Glutamatergic neuron (in vitro differentiated cells): ENCODE measurements at places on chromosomes 3 and 15. TPM values are rescaled to one million over a fixed set of nuclear protein-coding genes. Genes with fewer than 3 reads are reported as not detected.

VIPR1 gene
- not detected for total RNA-seq

PLSCR2 gene
- total RNA-seq, result not detected

DNA sequence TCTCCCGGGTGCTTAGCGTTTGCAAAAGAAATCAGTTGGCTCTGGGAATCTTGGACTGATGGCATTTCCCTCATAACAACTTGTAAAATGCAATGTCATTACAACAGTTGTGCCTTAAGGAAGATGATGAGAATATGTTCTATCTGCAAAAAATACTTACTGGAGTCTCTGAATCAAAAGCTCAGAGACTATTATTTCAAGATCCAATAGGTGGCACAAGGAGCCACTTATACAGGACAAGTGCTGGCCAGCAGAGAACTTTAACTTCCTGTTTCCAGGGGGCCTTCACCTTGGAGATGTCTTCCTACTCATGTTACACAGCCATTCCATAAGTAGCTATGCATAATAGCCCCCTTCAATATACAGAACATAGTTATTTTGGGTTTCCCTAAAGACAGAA lies 8.9 kb upstream of the RPS27L start:
- H3K4me3 ChIP-seq, result no peak overlapping the region
- H3K27ac ChIP-seq, result no peak overlapping the region
- no peaks in the 10 kb centered on the region for H3K36me3 ChIP-seq
- DNase-seq, result no peak

THAP10 gene
- 3.3 TPM for total RNA-seq

DNA sequence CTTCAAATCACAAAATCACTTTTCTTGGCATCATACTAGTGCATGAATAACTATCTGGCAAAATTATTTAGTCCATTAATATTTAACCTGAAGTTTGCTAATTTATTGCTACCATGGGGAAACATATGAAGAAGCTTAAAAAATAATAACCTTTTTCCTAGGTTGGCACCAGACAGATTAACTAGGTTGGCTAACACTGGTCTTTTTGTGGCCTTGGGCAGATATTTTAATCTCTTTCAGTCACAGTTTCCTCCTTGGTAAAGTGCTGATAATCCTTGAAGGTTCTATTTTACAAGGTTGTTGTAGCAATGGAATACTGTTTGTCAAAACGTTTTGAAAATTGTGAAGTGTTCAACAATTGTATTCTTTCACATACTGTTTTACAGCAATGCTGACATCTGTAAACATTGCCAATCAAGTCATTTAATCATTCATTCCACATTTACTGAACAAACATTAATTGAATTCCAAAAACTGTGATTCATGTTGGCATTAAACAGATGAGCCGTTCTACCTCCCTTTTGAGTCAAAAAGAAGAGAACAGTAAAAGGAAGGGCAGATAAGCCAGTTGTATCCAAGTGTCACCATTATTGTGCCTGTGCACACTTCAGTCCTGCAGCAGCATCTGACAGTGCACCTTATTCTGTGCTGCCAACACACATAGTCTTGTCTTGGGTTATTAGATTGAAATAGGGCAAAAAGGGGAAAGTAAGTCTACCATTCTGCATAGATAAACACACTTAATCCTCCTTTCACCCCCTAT lies 21.9 kb downstream of the EPHA6 start:
- DNase-seq, result no peak
- H3K4me3 ChIP-seq, result no peak overlapping the region
- H3K27me3 ChIP-seq, result no peaks in the 10 kb centered on the region

TMEM108 gene
- total RNA-seq, result 9.0 TPM

HEG1 gene
- 32.7 TPM for total RNA-seq

- DNase-seq, result no peak
- H3K27ac ChIP-seq, result no peak overlapping the region
- no peak overlapping the region for H3K4me3 ChIP-seq
- no peaks in the 10 kb centered on the region for H3K36me3 ChIP-seq
- peaks cover 2% of the 10 kb centered on the region for H3K27me3 ChIP-seq
Measured at GRCh38 chr3:54818942-54819341, 108.9 kb downstream of the LRTM1 start.

CD96 gene
- not detected for total RNA-seq

GRCh38 chr3:41001556-41001955 lies 197.7 kb upstream of the CTNNB1 start:
- no peak for DNase-seq
- no peak overlapping the region for H3K27ac ChIP-seq
- H3K36me3 ChIP-seq, result no peaks in the 10 kb centered on the region
- H3K27me3 ChIP-seq, result no peaks in the 10 kb centered on the region

LRRC2 gene
- total RNA-seq, result not detected

DNA sequence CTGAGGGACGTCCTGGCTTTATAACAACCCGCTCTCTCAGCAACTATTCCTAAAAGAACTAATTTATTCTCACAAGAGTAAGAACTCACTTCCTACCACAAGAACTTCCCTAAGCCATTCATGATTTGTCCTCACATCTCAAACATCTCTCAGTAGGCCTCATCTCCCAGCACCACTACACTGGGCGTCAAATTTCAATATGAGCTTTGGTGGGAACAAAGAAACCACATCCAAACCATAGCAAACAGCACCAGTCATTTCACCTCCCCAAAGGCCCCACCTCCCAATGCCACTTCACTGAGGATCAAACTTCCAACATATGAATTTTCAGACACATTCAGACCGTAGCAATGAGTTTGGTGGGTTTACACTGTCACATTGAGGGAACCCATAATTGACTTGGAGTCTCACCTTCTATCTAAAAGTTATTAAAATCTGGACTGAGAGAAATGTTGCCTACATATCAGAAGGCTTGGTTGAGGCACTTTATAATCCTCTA lies 116.4 kb upstream of the AGBL1 start:
- peaks cover 6% of the 10 kb centered on the region for H3K27me3 ChIP-seq
- H3K4me3 ChIP-seq, result no peak overlapping the region
- H3K27ac ChIP-seq, result no peak overlapping the region
- H3K4me1 ChIP-seq, result peaks cover 5% of the 10 kb centered on the region

GRCh38 chr3:52277071-52277964 lies 1.1 kb downstream of the WDR82 start:
- H3K4me3 ChIP-seq, result peak overlapping the region; percentile 100
- DNase-seq, result peak; percentile 72
- H3K36me3 ChIP-seq, result peaks cover 5% of the 10 kb centered on the region
- peak overlapping the region; percentile 98 for H3K27ac ChIP-seq
- H3K27me3 ChIP-seq, result peaks cover 10% of the 10 kb centered on the region

- no peak overlapping the region for H3K27ac ChIP-seq
- no peaks in the 10 kb centered on the region for H3K4me1 ChIP-seq
- no peak overlapping the region for H3K4me3 ChIP-seq
- DNase-seq, result no peak
- no peaks in the 10 kb centered on the region for H3K36me3 ChIP-seq
Measured at GRCh38 chr3:84126160-84126559, 832.6 kb upstream of the CADM2 start.

COL6A6 gene
- total RNA-seq, result 0.25 TPM

CYP1A2 gene
- not detected for total RNA-seq

GRCh38 chr15:31403606-31404005 lies 77.0 kb downstream of the KLF13 start:
- no peak overlapping the region for H3K4me3 ChIP-seq
- H3K27me3 ChIP-seq, result peaks cover 7% of the 10 kb centered on the region

GRCh38 chr15:76381366-76381765 lies 44.8 kb downstream of the ISL2 start:
- H3K27ac ChIP-seq, result no peak overlapping the region
- peaks cover 5% of the 10 kb centered on the region for H3K36me3 ChIP-seq
- H3K27me3 ChIP-seq, result peaks cover 2% of the 10 kb centered on the region
- H3K4me1 ChIP-seq, result no peaks in the 10 kb centered on the region

- no peak overlapping the region for H3K4me3 ChIP-seq
- H3K27me3 ChIP-seq, result no peaks in the 10 kb centered on the region
- H3K36me3 ChIP-seq, result no peaks in the 10 kb centered on the region
- H3K27ac ChIP-seq, result no peak overlapping the region
- peaks cover 6% of the 10 kb centered on the region for H3K4me1 ChIP-seq
Measured at GRCh38 chr3:44969828-44970179, 6.2 kb downstream of the ZDHHC3 start.

GRCh38 chr3:147702509-147702908 lies 293.3 kb downstream of the ZIC1 start:
- H3K4me3 ChIP-seq, result no peak overlapping the region
- H3K36me3 ChIP-seq, result no peaks in the 10 kb centered on the region
- no peaks in the 10 kb centered on the region for H3K27me3 ChIP-seq
- no peak overlapping the region for H3K27ac ChIP-seq

DNA sequence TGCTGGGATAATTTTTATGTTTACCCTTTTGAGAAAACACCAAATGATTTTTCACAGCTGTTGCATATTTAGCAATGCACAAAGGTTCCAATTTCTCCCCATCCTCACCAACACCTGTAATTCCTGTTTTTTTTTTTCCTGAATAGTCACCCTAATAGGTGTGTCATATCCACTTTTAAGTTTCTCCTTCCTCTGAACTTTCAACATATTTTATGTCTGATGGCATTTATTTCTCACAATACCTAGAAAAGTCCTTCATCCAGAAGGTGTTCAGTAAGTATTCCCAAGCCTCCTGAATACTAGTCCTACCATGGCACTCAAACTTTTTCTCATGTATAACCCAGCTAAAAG lies 1.5 kb downstream of the RPL24 start:
- H3K4me1 ChIP-seq, result peaks cover 15% of the 10 kb centered on the region
- H3K27ac ChIP-seq, result peak overlapping the region; percentile 99
- H3K36me3 ChIP-seq, result no peaks in the 10 kb centered on the region
- H3K27me3 ChIP-seq, result peaks cover 9% of the 10 kb centered on the region
- DNase-seq, result no peak
- peak overlapping the region; percentile 98 for H3K4me3 ChIP-seq

PLCB2 gene
- total RNA-seq, result 2.6 TPM

GRCh38 chr3:129211772-129212171 lies 28.1 kb upstream of the CNBP start:
- no peaks in the 10 kb centered on the region for H3K4me1 ChIP-seq
- no peak overlapping the region for H3K4me3 ChIP-seq
- no peaks in the 10 kb centered on the region for H3K36me3 ChIP-seq
- no peaks in the 10 kb centered on the region for H3K27me3 ChIP-seq
- no peak overlapping the region for H3K27ac ChIP-seq
- no peak for DNase-seq

DNA sequence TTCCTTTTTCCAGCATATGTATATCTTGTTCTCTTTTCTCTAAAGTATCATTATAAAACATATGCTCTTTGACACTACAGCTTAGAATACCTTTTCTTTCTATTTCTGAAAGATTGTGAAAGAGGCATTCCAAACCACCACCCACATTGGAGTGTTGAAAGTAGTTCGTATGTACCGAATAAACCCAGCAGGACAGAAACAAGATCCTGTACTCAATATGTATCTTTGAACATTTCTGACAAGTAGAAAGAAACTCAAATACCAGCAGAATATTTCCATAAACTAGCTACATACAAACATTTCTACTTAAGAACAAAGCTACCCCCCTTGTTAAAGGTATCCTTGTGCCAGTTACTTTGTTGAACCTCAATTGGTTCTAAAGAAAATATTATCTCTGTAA lies 415.3 kb upstream of the ALCAM start:
- no peak overlapping the region for H3K27ac ChIP-seq
- DNase-seq, result no peak
- peaks cover 2% of the 10 kb centered on the region for H3K27me3 ChIP-seq

- no peak overlapping the region for H3K27ac ChIP-seq
- H3K4me1 ChIP-seq, result no peaks in the 10 kb centered on the region
- peaks cover 2% of the 10 kb centered on the region for H3K27me3 ChIP-seq
- H3K36me3 ChIP-seq, result no peaks in the 10 kb centered on the region
Measured at GRCh38 chr3:123853686-123854372, 30.3 kb downstream of the MYLK start.

GRCh38 chr3:11989383-11990038 lies 14.7 kb upstream of the SYN2 start:
- peaks cover 4% of the 10 kb centered on the region for H3K27me3 ChIP-seq
- H3K4me1 ChIP-seq, result peaks cover 6% of the 10 kb centered on the region
- no peak overlapping the region for H3K4me3 ChIP-seq
- H3K27ac ChIP-seq, result no peak overlapping the region
- peaks cover 9% of the 10 kb centered on the region for H3K36me3 ChIP-seq
- DNase-seq, result no peak

DNA sequence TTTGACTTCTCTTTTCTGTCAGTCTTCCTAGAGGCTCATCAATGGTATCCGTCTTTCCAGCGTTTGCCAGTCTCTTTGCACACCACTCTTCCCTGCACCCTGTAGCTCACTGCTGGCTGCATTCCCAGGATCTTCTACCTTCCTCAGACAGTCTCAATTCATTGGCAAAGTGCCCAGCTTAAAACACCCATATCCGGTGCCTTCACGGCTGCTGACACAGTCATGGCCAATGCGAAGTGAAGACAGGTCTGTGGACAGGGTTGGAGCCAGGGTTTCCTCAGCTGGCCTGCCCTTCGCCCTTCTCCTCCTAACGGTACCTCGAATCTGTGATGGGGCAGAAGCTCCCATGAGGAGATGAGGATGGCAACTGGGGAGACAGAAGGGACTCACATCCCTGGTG lies 36.1 kb downstream of the PTH1R start:
- H3K27me3 ChIP-seq, result no peaks in the 10 kb centered on the region
- no peak overlapping the region for H3K27ac ChIP-seq
- H3K4me1 ChIP-seq, result no peaks in the 10 kb centered on the region
- H3K36me3 ChIP-seq, result peaks cover 9% of the 10 kb centered on the region
- no peak for DNase-seq

- no peak overlapping the region for H3K27ac ChIP-seq
- H3K27me3 ChIP-seq, result no peaks in the 10 kb centered on the region
- DNase-seq, result no peak
- no peaks in the 10 kb centered on the region for H3K36me3 ChIP-seq
- H3K4me3 ChIP-seq, result no peak overlapping the region
Measured at GRCh38 chr3:149077628-149078027, 8.7 kb downstream of the HLTF start.

DNA sequence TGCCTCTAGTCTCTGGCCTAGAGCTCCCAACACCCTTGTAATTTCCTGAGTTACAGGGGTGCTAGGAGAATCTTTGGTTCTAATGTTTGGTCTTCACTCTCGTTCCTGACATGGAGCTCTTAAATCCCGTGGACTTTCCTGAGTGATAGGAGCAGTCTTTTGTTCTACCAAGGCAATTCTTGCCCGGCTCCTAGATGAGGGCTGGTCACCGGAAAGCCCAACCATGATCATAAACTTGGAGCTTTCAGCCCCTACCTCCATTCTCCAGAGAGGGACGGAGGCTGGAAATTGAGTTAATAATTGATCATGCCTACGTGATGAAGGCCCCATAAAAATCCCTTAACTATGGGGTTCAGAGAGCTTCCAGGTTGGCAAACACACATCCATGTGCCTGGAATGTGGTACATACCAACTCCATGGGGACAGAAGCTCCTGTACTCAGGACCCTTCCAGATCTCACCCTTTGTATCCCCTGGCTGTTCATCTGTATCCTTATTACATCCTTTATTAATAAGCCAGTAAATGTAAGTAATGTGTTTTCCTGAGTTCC lies 18.8 kb upstream of the GATM start:
- H3K36me3 ChIP-seq, result no peaks in the 10 kb centered on the region
- H3K27me3 ChIP-seq, result peaks cover 3% of the 10 kb centered on the region
- H3K4me3 ChIP-seq, result no peak overlapping the region
- no peaks in the 10 kb centered on the region for H3K4me1 ChIP-seq
- no peak for DNase-seq

DNA sequence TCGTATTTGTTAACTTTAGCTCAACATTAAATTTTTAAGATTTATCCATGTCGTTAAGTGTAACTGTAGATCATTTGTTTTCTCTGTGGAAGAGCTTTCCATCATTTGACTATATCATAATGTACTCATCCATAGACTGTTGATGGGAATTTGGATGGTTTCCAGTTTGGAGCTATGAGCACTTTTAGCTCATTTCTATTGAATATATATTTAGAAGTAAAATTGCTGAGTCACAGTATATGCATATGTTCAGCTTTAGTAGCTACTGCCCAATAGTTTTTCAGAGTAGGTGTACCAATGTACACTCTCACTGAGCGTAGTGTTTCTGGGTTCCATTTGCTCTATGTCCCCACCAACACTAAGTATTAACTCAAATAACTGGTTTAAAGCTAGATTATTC lies 263.0 kb downstream of the ULK4 start:
- no peaks in the 10 kb centered on the region for H3K4me1 ChIP-seq
- H3K36me3 ChIP-seq, result peaks cover 4% of the 10 kb centered on the region
- H3K27me3 ChIP-seq, result no peaks in the 10 kb centered on the region
- no peak overlapping the region for H3K4me3 ChIP-seq
- no peak overlapping the region for H3K27ac ChIP-seq
